ENCODE measurements at places on chromosomes 13 and 19.

DNA sequence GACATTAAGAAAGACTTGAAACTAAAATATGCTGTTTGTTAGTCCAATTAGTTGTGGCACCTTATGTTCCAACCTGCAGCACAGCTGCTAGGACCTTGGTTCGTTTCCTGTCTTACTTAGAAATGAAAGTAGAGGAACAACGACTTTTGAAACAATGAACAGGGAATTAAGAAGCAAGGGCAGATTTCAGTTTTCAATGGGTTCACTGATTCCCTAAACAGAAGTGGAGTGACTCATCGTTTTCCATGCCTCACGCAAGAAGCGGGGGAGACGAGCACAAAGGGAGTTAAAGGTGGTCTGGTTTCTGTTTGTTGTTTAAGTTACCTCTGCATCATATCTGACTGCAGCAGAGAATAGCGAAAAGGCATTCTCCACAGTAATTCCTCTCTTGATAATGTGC lies 44.8 kb downstream of the PHF11 start:
- DNase-seq, result no peak

- no peak for DNase-seq
Observed at GRCh38 chr13:96741779-96742178, 252.5 kb downstream of the OXGR1 start.

DNA sequence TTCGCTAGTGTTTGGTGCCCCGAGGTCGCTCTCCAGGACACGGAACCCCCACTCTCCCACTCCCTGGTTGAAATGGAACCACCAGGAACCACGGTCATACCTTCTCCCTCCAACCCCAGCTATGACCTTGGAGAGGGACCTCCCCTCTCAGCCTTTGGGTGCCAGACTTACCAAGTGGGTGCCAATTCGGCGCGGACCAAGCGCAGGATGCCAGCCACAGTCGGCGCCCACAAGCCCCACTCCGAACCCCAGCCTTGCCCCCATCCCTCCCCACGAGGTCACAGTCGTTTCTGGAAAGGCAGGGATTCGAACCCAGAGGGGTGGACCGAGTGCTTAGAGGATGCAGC lies 910 bp downstream of the PDE4C start:
- no peak for DNase-seq

GRCh38 chr19:1218751-1219567 lies 13.4 kb downstream of the STK11 start:
- DNase-seq, result no peak

DNA sequence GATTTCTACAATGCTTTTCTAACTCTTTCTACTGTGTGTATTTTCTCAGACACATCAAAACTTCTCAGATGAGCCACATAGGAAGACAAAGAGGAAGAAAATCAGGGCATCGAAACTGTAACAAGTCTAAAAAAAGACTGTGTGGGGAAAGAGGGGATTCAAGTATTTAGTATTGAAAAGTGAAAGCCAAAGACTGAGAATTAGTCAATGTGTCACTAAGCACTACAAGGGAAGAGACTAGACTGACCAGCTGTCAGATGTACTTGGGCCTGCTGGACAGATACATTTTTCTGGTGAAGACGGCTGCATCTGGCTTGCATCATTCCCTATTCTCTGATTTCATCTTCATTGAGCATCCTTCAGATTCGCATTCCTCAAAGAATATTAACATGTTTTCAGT lies 25.4 kb downstream of the COMMD6 start:
- no peak for DNase-seq

DNA sequence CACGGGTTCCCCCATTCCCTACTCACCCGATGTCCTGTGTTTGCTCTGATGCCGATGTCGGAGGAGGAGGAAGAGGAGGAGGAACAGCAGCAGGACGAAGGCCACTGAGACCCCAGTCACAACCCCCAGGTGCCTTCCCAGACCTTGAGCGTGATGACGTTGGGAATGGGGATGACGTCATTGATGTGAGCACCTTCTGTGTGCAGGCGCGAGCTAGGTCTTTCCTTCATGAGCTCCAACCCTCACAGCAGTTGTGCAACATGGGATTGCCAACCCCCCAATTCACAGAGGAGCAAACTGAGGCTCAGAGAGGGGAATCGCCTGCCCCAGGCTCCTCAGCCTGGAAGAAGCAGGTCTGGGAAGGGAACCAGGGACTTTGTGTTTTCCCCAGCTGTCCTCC lies 4.2 kb downstream of the LILRB5 start:
- DNase-seq, result no peak

DNA sequence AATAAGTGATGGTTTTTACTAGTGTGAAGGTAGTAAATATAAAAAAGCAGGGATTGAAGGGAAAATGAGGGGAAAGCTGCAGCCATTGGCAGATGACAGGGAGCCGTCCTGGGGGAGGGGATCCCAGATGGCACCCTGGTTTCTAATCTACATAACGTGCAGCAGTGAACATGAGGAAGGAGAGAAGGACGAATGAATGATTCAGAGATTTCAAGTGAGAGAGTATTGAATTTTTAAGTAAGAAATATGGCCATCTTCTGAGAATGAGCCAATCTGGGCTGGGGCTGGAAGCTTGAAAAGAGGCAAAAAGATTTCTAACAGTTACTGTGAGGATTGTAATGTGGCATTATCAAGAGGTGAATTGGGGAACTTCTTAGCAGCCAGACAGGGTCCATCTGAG lies 414.2 kb downstream of the MYO16 start:
- DNase-seq, result no peak

GRCh38 chr19:57512845-57513244 lies 13.1 kb downstream of the ZNF773 start:
- no peak for DNase-seq

- DNase-seq, result no peak
Observed at GRCh38 chr19:2726160-2726855, 5.1 kb upstream of the DIRAS1 start.

DNA sequence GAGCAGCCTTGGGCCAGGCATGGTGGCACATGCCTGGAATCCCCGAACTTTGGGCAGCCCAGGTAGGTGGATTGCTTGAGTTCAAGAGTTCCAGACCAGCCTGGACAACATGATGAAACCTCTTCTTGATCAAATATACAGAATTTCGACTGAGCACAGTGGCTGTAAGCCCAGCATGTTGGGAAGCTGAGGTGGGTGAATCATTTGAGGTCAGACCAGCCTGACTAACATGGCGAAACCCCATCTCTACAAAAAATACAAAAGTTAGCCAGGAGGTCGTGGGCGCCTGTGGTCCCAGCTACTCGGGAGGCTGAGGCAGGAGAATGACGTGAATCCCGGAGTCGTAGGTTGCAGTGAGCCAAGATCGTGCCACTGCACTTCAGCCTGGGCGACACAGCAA lies 8.0 kb upstream of the NLRP7 start:
- no peak for DNase-seq

GRCh38 chr19:29858000-29858596 lies 46.3 kb downstream of the CCNE1 start:
- no peak for DNase-seq

- no peak for DNase-seq
Observed at GRCh38 chr13:110398564-110399507, 91.8 kb downstream of the COL4A2 start.

DNA sequence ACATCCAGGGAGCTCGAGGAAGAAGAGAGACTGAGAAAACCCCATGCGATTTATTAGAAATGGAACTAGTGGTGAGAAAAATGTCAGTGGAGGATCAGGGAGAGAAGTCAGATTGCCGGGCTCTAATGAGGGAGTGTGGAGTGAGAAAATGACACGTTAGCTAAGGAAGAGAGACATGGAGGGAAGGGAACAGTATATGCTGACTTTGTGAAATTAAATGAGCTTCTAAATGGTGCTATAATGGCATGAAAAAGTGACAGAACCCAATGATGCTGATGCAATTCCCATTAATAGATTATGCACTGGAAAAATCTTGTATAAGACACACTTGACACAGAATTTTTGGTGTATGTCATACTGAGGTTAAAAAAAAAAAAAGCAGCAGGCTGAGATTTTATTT lies 112.6 kb downstream of the HSPH1 start:
- no peak for DNase-seq

GRCh38 chr19:5342573-5343201 lies 2.1 kb upstream of the PTPRS start:
- DNase-seq, result no peak

DNA sequence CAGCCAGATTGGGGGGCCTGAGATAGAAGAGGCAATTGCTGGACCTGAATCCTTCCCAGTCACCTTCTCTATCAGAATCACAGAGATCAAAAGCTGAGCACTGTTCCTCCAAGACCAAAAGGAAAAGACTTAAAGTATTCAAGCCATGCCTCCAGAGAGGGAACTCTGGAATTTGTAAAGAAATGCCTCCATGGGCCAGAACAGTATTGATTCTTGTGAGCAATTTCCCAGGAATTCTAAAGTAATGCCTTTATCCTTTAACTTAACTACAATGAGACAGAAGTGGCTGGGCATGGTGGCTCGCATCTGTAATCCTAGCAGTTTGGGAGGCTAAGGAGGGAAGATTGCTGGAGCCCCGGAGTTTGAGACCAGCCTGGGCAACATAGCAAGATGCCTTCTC lies 148.8 kb downstream of the FLT1 start:
- DNase-seq, result no peak

DNA sequence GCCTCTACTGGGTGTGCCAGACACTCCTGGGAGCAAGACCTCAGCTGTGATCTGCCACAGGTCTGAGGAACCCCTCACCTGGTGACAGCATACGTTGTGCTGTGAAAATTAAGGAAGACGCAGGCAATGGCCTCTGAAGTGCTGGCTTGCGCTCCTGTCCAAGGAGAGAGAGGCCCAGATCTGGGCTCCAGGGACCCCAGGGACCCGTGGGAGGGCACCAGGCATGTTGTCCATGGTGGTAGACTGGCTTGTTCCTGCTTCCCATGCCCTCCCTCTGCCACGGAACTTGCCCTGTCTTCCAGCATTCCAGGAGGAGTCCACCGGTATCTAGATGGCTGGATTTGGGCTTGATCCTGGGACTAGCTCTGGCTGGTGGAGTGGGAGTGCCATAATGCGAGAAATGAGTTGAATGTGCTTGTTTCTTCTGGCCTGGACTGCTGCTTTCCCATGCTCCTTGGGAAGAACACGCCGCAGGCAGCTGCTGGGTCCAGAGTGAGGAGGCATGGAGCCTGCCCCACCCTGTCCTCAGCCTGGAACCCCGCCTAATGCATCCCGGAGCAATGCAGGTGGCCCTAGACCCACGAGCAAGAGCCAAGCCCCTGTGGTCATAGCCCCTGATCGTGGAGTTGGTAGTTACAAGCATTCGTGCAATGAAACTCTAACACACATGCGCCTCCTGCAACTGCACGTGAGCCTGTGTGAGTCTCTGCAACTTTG lies 190.2 kb downstream of the TEX29 start:
- no peak for DNase-seq

DNA sequence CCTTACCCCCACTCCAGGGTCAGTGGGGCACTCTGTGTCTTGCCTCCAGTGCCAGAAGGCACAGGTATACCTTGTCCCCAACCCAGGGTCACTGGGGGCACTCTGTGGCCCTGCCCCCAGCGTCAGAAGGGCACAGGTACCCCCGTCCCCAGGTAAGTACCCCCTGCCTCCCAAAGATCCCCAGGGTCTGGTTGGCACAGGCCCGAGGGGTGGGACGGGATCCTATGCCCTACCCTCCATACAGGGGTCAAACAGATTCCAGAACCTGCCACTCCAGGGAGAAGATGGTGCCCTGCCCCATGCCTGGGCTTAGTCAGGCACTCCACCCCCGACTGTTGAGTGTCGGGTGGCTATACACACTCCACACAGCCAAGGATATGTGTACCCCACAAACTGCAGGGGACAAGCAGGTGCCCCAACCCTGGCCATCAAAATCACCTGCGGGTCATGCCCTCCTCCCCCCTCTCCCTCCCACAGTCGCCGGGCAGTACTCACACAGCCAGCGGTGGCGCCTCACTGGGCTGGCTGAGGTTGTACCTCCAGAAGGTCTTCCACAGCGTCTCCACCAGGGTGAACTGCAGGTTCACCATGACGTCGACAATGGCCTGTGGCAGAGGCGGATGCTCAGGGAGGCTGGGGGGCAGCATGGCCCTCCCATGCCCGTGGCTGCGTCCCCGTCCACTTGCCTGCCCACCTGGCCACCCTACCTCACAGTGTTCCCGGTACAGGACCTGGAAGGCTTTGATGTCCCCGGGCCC lies 13.8 kb downstream of the DCAF15 start:
- no peak for DNase-seq

- no peak for DNase-seq
Observed at GRCh38 chr19:50794876-50795663, 4.9 kb downstream of the ACP4 start.

DNA sequence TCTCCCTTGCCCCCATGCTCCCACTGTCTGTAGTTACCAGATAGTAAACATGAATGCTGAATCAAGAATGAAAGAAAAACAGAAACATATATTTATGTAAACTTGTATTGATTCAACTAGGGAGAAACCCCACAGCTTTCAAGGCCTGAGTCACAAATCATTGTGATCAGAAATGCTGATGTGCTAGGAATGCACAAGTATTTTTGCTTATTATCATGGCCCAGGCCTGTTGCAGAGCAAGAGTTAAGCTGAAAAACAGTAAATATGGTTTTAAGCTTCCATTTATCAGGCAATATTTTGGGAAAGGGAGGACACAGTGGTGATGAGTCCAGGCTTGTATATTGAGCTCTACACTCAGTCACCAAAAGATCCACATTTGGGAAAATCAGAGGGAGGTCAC lies 669.6 kb downstream of the DIAPH3 start:
- DNase-seq, result no peak

Data from gastrocnemius medialis (tissue), 4 donors.